ENCODE measurements at places on chromosomes 12 and 14. TPM values are rescaled to one million over a fixed set of nuclear protein-coding genes. Genes with fewer than 3 reads are reported as not detected.

ABCD2 gene
- polyA plus RNA-seq: 0.40 TPM

SLC17A8 gene
- not detected for polyA plus RNA-seq

DACT1 gene
- polyA plus RNA-seq: 5.3 TPM

AQP2 gene
- 81.0 TPM for polyA plus RNA-seq

CIDEB gene
- polyA plus RNA-seq: 73.7 TPM

GCH1 gene
- 10.1 TPM for polyA plus RNA-seq

DIO2 gene
- polyA plus RNA-seq: 0.77 TPM

IFI27 gene
- polyA plus RNA-seq: 256 TPM

MAP1LC3B2 gene
- polyA plus RNA-seq: 1.7 TPM

INSM2 gene
- 0.48 TPM for polyA plus RNA-seq

NOXRED1 gene
- polyA plus RNA-seq: 0.64 TPM

EFCAB11 gene
- polyA plus RNA-seq: 11.5 TPM

KIF26A gene
- 2.5 TPM for polyA plus RNA-seq

PIANP gene
- polyA plus RNA-seq: 5.2 TPM

SLC5A8 gene
- polyA plus RNA-seq: 0.55 TPM

EIF2S1 gene
- 26.3 TPM for polyA plus RNA-seq

PROX2 gene
- not detected for polyA plus RNA-seq

RCOR1 gene
- 11.6 TPM for polyA plus RNA-seq

ZNF891 gene
- 1.2 TPM for polyA plus RNA-seq

HCAR3 gene
- not detected for polyA plus RNA-seq

KRT85 gene
- not detected for polyA plus RNA-seq

CCDC196 gene
- not detected for polyA plus RNA-seq

RBP5 gene
- 17.8 TPM for polyA plus RNA-seq

TXNRD1 gene
- 60.3 TPM for polyA plus RNA-seq

WNT1 gene
- polyA plus RNA-seq: not detected

ISCA2 gene
- 20.7 TPM for polyA plus RNA-seq

SDR9C7 gene
- not detected for polyA plus RNA-seq

USP5 gene
- polyA plus RNA-seq: 32.5 TPM

ALKBH2 gene
- 18.3 TPM for polyA plus RNA-seq

HVCN1 gene
- 5.7 TPM for polyA plus RNA-seq

TTC6 gene
- not detected for polyA plus RNA-seq

KRT83 gene
- polyA plus RNA-seq: not detected

GSG1 gene
- polyA plus RNA-seq: not detected

LRRC10 gene
- not detected for polyA plus RNA-seq

BATF gene
- polyA plus RNA-seq: 11.4 TPM

KCNH5 gene
- 2.8 TPM for polyA plus RNA-seq

CMTM5 gene
- 1.9 TPM for polyA plus RNA-seq

GRIP1 gene
- 0.54 TPM for polyA plus RNA-seq
